H9 (cell line): ENCODE measurements at places on chromosomes 13 and 19. TPM values are rescaled to one million over a fixed set of nuclear protein-coding genes. Genes with fewer than 3 reads are reported as not detected.

- H3K36me3 ChIP-seq: no peaks in the 10 kb centered on the region
- no peak overlapping the region for H3K27ac ChIP-seq
- H3K4me3 ChIP-seq: no peak overlapping the region
- H3K27me3 ChIP-seq: no peaks in the 10 kb centered on the region
- no peak for DNase-seq
These were observed 517.0 kb downstream of the MYO16 start for GRCh38 chr13:109146393-109146792.

- H3K4me3 ChIP-seq: no peak overlapping the region
- H3K27ac ChIP-seq: no peak overlapping the region
- no peaks in the 10 kb centered on the region for H3K4me1 ChIP-seq
- no peaks in the 10 kb centered on the region for H3K27me3 ChIP-seq
These were observed 873.0 kb downstream of the OLFM4 start for GRCh38 chr13:53901593-53901992.

The MEIOSIN gene
- total RNA-seq: 0.07 TPM in 1 of 2 replicates, not detected in the other

The TEX101 gene
- total RNA-seq: not detected in 2 replicates
